ENCODE measurements at places on chromosomes 3 and 15.
A peak's percentile ranks its signal among the peaks of the same experiment; 100 is the strongest.

GRCh38 chr3:170953229-170953628 lies 44.8 kb upstream of the EIF5A2 start:
- DNase-seq, result no peak

DNA sequence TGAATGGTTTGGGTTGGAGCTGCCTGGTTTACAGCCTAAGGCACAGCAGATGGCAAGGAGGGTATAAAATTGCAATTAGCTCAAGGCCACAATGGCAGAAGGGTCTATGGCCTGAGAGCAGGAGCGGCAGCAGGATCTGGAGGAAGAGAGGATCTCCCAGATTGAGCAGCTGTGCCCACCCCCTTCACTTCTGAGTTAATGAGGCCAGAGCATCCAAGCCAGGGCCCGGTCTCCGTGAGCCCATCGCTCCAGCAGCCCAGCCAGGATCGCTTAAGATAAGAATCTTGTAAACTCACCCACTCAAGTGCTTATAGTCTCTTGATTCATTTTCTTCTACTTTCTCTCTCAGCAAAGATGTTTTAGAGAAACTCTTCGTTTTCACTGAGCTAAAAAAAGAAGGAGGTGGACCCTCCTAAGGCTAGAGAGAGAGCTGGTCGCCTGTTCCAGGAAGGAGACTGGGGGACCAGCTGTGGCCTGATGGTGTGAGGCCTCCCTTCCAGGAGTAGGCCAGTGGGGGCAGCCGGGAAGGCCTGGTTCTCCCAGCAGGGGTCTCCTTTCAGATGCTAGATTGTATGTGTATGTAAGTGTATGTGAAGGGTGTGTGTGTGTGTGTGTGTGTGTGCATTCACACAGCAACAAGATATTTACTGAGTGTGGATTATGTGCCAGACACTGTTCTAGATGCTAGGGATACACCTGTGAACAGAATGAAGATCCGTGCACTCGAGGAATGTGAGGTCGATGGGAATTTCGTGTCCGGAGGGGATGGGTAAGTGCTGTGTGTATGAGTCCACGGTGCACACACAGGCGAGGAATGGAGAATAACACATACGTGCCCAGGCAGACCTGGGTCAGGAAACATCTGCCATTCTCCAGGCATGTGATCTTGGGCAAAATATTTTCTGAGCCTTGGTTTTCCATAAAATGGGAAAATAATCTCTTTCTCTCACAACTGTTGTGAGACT lies 18.6 kb downstream of the MAGEF1 start:
- no peak for DNase-seq

GRCh38 chr15:63369781-63370180 lies 11.9 kb downstream of the CA12 start:
- no peak for DNase-seq

GRCh38 chr15:66993874-66994696 lies 71.3 kb upstream of the SMAD3 start:
- no peak for DNase-seq

DNA sequence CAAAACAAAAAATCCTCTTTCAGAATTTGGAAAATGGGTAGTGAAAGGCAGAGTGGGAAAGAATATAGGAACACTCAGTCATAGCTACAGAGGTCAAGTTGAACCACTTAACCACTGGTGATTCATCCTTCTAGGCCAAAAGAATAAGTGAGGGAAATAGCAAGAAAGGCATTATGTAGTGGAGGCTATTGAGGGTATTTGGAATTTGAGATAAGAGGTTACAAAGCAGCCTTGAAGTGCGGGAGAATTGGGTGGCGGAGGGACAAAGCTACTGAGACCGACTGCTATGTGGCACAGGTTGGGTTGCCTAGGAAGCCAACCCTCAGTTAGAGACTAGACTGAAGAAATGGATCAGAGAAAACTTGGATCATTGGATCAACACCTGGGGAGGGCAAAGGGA lies 109.5 kb downstream of the SYNPR start:
- no peak for DNase-seq

DNA sequence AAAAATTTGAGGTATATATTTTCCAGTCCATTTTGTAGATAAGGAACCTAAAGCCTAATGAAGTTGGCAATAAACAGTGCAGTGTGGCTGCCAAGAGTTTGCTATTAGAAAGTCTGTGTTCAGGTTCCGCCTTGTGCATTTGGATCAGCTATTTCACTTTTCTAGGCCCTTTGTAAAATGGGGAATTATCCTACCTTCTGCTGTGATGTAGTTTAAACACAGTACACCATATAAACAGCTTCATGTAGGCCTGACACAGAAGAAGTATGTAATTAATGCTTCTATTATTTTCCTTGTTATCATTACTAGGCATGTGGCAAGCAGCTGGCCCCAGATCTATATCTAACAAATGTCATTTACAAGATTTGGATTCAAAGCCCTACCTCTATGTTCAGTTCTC lies 456.3 kb downstream of the GABRG3 start:
- DNase-seq, result no peak

DNA sequence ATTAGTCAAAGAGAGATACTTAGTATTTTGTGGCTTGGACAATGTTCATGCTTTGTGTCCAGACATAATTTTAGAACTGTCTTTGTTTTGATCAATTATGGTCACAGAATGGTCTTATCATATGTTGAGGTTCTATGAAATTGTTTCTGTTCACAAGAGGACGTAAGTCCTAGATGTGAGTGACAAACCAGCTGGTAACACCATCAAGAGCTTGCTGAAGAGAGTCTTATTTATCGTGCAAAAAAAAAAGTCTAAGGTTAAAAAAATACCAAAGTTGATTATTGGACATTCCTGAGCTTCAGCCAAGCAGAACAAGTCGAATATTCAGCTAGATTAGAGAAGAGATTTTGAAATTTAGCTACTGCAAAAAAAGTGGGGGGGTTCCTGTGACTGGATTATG lies 495.9 kb upstream of the NAALADL2 start:
- no peak for DNase-seq

DNA sequence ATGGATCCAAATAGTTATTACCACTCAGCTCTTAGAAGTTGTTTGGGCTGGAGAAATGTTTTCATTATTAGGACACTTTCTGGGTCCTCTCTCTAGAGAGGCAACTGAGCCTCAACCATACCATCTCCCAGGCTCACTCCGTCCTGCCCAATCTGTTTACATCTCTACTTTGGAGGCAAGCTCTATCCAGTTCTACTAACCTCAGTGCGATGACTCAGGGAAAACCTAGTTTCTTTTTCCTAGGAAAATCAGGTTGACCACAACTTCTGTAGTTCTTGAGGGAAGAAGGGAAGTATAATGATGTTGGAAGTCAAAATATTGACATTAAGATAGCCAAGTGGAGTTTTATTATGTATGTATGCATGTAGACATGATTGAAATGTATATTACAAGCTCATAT lies 40.4 kb downstream of the LPP start:
- no peak for DNase-seq

DNA sequence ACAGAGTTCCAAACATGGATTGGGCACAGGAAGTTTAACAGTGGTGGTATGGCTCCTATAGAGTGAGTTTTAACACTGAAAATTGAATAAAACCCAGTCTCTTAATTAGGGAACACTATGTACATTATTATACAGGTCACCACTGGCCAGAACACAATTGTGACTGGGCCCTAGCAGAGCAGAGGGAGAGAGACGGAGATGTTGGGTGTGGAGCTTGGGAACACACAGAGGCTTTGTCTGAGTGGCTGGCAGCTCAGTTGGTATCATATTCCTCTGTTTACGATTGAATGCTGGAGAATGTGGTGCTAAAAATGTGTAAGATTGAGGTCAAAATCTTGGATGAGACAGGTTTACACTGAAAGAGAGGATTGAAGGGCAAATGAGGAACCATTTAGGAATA lies 6.8 kb upstream of the MOBP start:
- no peak for DNase-seq

DNA sequence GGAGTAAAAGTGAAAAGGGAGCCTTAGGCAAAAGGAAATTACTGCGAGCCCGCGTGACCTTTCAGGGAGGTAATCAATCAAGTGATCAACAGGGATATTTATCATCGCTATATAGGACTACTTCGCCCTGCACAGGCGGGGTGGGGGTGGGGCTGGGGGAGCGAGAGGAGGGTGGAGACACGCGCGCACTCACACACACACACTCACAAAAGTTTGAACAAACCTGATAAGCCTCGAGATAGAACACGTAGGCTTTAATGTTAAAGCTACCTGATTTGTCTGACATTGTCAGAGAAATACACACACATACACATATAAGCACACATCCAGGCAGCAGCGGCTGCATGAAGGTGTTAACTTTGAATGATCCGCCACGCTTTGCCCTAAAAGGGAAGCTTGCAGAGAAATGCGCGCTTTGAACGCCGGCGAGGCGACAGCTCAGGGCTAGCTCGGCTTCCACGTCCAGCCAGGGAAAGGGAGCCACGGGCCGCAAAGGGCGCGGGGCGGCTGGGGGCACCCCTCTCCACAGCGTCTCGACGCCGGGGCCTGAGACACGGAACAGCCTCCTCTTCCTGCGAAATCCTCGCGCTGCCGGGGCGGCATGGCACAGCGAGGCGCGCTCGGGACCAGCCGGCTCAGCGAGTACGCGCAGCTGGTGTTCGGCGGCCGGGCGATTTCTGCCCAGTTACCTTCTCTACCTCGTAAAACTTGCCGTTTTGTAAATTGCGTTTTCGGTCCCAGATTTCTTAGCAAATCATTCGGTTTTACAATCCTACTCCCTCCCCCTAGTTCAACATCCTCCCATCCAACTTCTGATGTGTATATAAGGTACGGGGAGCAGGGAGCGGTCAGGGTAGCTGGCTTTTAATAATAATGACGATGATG lies 4.8 kb upstream of the MECOM start:
- no peak for DNase-seq

DNA sequence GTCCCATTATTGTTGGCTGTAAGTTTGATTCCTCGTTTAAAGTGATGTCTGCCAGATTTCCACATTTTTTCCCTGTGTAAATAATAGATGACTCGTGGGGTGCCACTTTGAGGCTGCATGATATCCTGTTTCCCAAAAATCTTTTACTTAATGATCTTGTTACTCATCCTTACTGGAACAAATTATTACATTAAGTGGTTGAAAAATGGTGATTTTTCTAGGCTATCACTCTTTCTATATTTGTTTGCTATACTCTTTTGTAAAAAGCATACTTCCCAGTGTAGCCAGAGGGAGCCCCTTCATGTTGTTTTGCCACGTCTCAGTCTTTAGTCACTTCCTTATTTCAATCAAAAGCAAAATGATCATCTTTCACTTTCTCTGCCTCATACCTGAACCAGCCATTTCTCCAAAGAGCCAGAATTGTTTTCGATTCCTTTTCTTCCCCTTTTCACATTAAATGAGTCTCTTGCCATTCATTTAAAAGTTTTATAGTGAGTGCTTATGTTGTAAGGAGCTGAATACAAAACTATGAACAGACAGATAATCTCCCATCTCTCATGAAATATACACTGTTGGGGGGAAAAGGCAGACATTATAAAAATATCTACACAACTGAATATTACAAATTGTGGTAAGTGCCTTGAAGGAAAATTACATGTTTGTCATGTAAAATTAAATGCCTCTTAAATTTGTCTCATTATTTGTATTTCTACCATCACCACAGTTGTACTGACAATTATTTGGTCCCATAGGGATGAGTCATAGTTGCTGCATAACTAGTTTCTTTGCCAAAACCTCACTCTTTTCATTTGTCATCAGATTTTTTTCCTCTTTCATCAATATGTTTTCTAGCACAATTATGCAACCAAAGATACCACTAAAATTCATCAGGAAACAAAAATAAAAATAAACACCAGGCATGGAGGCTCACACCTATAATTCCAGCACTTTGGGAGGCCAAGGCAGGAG lies 41.5 kb downstream of the ADGRG7 start:
- DNase-seq, result no peak

GRCh38 chr3:42961633-42962032 lies 17.5 kb upstream of the GASK1A start:
- peak; percentile 20 for DNase-seq

DNA sequence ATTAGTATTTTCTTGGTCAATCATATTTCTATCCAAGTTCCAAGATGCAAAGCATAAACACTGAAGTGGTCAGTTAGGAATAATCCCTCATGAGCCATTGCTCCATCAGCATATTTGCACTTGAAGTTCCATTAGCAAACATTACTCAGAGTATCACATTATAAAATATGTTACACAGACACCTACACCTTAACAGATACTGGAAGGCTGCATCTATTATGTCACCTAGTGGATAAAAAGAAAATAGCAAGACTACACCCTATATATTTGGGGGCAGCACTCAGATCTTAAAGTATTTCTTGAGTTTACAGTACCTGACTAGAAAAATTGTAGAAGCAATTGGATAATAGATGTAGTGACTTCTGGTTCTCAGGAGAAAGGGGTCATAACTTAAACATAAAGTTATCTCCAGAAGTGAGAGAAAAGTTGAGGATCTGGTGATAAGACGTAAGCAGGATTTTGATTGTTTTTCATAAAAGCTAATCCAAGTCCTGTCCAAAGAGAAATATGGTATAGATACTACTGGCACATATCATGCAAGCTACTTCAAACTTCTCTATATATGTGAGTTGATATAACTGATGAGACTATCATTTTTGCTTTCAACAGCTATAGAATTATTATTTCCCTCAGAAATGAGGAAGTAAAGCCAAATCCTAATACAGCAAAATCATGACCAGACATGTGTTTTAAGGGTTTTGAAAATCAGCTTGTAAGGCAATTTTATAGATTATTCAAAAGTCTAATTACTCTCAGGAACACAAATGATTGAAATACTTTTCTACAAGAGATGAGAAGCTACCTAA lies 422.2 kb downstream of the GBE1 start:
- DNase-seq, result no peak

DNA sequence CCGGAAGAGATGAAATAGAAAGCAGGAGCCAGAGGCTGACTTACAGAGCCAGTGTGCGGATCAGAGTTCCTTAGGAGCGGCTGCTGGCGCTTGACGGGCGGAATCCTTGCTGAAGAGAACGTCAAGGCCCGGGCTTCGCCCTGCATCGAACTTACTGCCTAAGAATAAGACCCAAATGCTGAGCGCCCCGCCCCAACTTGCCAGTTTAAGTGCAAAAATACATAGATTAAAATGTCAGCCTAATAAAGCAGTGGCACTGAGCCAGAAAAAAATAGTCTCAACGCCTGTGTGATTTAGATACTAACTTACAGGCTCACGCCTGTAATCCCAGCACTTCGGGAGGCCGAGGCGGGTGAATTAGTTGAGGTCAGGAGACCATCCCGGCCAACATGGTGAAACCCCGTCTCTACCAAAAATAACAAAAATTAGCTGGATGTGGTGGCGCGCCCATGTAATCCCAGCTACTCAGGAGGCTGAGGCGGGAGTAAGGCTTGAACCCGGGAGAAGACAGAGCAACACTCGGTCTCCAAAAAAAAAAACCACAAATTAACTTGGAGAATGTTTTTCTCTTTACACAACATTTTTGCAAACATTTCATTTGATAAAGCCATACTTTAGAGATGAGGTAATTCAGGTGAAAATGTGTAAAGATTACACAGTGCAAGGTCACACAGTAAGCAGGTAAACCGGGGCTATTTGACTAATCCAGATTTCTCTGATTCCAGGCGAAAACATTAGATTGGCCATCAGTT lies 1.2 kb upstream of the UBP1 start:
- DNase-seq, result no peak

DNA sequence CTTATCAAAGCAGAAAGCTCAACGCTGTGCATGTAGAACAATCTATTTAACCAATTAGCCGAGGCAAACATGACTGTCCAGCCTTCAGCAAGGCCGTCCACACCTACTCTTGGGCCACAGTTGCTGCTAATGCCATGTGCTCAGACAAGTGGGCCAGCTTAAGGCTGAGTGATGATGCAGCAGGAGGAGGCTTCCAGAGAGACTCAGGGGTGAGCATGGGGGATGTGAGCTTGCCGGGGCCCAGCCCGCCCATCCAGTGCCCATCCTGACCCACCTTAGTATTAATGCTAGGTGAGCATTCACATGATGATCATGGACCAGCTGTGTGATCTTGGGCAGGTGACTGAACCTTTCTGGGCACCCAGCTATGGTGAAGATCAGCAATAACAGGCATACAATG lies 150.1 kb downstream of the TPRA1 start:
- DNase-seq, result no peak

All from CD4-positive, alpha-beta T cell treated with Interleukin-4 for 1 hour (primary cell).